EH (cell line): ENCODE measurements at places on chromosomes 11 and 22.

DNA sequence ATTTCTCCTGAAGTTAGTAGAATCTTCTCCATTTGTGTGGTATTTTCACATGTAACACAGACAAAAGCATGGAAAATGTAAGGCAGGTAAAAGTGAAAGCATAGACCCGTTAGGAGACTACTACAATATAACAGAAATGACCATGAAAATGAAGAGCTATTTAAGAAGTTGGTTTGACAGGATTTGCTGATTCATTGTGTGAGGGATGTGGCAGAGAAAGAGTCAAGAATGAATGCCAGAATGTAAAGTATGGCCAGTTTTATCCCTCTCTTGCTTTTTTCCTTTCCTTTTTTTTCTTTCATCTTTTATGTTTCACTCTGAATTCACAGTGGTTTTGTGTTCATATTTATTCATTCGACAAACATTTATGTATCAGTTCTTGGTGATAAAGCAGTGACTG, 115.9 kb downstream of the ARFGAP2 start:
- DNase-seq, result peak; percentile 64

- DNase-seq, result no peak
Measured at GRCh38 chr11:133825156-133825555, 20.2 kb downstream of the SPATA19 start.

GRCh38 chr22:39805117-39805516, 88.4 kb downstream of the ENTHD1 start:
- no peak for DNase-seq

DNA sequence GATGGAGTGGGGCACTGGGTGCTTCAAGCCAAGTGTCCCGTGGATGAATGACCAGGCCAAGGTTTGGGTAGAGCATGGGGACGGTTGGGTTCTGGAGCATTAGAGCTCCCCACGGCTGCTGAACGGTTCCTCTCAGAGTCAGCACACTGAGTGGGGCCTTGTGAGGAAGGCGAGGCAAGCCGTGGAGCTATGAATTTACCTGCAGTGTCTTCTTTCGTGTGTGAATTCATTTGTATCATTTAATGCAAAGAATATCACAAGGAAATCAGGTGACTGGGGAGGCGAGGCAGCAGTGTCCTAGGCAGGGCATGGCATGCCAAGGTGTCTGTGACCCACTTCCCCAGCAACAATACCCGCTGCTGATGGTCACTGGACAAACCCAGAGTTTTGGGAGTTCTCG, 343.5 kb upstream of the B3GAT1 start:
- DNase-seq, result no peak

DNA sequence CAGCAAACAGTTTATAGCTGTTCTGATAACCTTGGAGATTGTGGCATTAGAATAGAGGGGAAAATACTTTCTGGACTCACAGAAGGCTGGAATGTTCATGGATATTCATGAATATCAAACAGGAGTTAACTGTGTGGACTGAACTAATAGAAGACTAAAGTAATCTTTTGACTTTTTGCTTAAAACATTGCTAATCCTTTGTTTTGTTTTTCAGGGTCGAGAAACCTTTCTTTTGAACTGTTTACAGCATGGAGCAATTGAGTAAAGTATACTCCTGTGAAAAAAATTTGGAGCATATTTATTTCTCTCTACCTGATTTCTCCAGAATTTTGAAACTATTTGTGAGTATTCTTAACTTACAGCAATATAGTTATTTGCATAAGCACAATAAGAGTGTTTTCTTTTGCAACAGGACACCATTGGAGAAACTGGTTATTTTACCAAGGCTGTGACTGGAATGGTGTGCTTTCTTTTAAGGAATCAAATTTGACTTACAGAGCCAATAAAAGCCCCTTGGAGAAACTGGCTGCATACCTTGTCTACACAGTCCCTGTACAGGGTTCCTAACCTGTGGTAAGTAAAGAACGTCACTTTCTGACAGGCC, 821.6 kb downstream of the TBC1D22A start:
- DNase-seq, result no peak

DNA sequence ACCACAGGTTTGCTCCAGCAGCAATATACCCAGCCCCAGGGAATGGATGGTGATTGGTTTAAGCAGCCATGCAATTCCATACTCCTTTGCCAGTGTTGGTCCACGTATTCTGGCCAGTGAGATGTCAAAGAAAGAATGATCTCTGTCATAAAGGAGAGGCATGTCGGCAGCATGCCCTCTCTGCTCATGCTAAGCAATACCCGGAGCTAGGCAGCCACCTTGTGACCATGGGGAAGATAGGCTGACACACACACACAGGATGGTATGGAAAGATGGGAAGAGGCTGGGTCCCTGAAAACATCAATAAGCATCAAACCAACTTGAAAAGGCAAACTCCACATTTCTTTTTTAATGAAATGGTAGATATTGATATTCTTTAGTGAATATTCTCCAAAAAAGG, 5.1 kb downstream of the ABCC8 start:
- no peak for DNase-seq
